ENCODE measurements at places on chromosomes 12 and 14.

- no peak for DNase-seq
These were observed 1.0 kb downstream of the CD9 start for GRCh38 chr12:6201213-6201608.

DNA sequence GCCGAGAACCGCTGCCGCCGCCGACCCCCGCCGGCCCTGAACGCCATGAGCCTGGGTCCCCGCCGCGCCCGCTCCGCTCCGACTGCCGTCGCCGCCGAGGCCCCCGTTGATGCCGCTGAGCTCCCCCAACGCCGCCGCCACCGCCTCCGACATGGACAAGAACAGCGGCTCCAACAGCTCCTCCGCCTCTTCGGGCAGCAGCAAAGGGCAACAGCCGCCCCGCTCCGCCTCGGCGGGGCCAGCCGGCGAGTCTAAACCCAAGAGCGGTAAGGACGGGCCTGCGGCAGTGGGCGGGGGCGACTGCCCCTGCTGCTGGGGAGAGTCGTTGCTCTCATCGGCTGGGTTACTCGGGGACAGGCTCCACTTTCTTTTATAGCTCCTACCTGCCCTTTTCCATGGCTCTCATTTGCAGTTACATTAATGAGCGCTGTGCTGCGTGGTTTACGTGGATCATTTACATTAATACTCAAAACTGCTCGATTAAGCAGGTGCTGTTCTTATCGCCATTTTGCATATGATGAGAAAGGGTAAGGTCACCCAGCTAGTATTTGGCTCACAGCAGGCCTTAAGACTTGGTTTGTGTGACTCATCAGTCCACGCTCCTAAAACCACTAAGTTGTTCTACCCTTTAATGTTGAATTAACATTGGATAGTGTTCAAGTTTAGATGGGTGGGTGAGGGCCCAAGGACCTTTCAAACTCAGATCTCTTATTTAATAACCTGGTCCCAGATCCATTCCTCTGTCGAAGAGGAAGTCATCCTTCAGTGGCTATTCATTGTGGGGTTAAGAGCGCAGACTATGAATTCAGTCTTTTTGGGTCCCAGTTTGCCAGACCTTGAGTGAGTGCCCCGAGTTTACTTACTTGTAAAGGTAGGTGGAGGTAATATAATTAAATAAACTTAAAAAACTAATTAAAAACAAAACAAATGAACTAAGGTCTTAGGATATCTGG lies 823 bp downstream of the RNF10 start:
- peak; percentile 19 for DNase-seq

- DNase-seq, result no peak
These were observed 293.4 kb downstream of the EGLN3 start for GRCh38 chr14:33657476-33657875.

- no peak for DNase-seq
These were observed 1014.8 kb upstream of the FBXO33 start for GRCh38 chr14:40447017-40447416.

- no peak for DNase-seq
These were observed 95.6 kb upstream of the SLC38A2 start for GRCh38 chr12:46468160-46468559.

- DNase-seq, result no peak
These were observed 152.2 kb downstream of the ETV6 start for GRCh38 chr12:11801643-11802042.

DNA sequence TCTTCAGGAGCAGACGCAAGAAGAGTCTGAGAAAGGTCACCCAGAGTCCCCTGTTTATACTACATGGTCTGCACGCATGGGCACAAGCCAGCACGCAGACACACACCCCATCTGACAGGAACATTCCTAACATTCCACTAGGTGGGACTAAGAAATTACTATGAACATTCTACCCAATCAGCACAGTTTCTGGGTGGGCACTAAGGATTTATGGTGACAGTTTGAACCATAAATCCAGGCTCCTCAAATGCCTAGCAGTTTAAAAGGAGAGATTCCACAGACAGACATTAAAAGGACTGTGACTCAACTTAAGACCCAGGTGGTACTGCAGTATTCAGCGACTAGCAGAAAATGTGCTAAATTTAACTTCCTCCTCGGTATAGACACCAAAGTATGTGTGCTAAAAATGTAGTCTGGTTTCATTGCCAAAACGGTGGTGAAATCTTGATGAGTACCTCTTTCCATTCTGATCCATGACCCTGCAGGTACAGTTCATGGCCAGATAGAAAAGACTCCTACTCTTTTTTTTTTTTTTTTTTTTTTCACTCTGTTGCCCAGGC lies 16.2 kb downstream of the ABHD4 start:
- no peak for DNase-seq

DNA sequence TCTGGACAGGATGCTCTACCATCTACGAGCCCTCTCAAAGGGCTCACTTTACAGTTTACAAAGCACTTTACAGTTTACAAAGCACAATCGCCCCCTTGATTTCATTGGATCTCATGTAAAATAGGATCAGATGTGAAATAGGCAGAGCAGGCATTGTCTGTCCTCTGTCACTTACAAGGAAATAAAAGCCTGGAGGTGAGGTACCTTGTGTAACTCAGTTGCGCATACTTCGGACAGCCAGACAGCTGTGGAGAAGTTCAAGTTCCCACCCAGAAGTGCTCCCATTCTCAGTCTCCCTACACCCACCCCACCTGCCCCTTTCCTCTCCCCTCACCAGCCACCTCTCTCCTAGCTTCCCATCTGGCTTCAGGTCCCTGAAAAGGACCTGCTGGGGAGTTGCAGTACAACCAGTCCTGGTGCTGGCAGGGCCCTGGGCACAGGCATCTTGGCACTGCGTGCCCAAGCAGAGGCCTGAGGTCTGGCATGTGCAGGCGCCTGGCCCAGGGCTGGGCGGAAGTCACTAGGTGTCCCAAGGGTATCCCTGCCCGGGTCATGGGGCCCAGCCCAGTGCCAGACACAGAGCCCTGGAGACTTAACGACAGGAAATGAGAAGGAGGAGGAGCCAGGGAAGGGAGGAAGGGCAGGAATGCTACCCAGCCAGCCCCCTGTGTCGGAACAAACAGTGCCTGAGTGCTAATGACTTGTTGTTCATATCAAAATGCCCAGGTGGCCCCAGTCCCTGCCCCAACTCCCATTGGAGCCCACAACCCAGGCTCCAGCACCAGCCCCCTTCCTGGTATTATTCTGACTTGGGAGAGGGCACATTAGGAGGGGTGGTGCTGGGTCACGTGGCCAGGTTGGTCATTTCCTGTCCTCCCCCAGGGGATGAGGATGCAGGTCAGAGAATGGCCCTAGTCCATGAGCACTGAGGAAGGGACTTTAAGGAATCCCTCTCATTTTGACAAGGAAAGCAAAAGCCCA lies 5.4 kb downstream of the RAPGEF3 start:
- no peak for DNase-seq

GRCh38 chr12:52181746-52182145 lies 10.1 kb downstream of the KRT80 start:
- DNase-seq, result no peak

DNA sequence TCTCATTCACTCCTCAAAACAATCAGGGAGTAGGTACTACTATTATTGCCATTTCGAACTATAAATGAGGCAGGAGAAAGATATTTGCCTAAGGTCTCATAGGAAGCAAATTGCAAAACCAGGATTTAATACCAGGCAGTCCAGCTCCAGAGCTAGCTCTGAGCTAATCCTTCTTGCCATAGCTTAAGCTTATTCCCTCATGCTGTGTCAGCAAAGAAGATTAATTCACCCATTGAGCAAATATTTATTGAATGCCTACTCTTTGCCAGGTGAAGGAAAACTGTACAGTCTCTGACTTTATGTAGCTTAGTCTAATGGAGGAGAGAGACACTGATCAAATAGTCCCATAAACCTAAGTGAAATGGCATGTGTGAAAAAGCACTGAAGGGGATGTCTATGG lies 19.5 kb downstream of the KCNA5 start:
- no peak for DNase-seq

GRCh38 chr12:122057007-122057735 lies 21.4 kb upstream of the MLXIP start:
- DNase-seq, result no peak

DNA sequence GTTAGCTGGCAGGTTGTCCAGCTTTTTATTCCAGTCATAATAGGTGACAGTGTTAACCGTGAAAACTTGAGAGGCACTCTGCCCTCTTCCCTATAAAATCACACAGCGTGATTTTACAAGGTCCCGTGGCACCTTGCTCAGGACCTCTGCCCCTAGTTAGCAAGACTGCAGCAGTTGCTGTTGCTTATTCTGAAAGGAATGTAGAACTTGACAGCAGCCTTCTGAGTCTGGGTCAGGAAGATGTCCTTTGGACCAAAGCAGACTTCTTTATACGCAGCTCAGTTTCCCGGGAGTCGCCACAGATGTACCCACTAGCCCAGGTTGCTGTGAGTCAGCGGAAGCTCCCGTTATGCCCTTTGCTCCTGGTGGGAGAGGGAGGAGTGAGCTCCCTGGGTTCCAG lies 13.2 kb downstream of the PRKAB1 start:
- DNase-seq, result no peak

DNA sequence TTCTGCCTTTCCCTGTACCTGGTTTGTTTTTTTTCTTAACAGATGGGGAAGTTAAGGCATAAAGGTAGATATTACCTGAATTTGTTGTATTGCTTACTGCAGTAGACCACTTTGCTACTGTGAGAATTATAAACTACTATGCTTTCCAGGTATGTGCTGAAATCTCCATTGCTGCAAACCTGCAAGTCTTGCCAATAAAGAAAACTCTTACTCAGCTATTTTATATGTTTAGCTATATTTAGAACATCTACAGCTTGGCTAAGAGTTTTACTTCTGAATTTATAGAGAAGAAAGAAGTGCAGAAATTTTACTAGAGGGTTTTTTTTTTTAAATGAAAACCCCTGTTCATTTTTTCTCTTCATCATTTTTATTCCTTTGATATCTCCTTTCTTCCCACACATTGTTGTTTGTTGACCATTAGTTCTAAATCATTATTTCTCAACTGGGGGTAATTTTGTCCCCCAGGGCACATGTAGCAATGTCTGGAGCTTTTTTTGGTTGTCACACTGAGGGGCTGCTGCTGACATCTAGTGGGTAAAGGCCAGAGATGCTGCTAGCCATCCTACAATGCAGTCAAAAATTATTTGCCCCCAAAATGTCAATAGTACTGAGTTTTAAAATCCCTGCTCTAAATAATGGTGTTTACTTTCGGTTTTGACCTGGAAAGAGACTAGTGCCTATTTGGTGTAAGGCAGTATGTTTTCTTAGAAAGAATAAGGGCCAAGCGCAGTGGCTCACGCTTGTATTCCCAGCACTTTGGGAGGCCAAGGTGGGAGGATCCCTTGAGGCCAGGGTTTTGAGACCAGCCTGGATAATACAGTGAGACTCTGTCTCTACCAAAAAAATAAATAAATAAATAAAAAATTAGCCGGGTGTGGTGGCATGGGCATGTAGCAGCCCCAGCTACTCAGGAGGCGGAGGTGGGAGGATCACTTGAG lies 48.6 kb downstream of the PCNX1 start:
- peak; percentile 20 for DNase-seq

DNA sequence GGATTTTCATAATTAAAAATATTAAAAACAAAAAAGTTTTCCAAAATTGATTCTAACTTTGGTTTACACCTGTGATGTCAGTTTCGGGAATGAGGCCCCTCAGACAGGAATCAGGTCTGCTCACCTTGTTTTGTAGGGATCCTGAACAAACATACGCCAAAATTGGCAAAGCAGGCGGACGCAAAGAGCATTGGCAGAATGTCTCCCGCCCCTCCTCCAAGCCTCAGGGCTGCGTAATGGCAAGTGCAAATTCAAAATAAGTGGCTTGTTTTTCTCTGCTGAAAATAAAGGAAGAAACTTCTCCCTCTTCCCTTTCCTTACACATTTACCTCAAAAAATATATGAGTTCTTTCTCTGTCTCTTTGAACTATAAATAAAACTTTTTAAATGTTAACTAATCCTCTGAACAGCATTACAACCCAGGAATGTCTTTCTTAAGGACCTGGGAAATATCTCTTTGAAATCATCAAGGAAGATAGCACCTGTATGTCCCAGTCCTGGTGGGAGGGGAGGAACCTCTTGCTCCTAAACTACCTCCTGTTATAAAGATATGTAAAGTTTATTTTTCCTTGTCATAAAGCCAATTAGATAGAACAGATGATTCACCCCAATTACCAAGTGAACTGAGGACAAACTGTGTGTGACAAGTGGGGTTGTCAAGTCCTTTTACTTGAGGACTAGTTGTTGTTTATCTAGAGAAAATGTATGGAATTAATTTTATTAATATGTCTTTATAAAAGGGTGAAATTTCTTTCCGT lies 16.5 kb downstream of the OR6J1 start:
- no peak for DNase-seq

Measured in stimulated activated CD8-positive, alpha-beta memory T cell treated with anti-CD3 and anti-CD28 coated beads, Interleukin-15, amount 100 ng/mL, for 4 hours (primary cell).